Neural crest cell (in vitro differentiated cells): ENCODE measurements at places on chromosomes 6 and 20.

DNA sequence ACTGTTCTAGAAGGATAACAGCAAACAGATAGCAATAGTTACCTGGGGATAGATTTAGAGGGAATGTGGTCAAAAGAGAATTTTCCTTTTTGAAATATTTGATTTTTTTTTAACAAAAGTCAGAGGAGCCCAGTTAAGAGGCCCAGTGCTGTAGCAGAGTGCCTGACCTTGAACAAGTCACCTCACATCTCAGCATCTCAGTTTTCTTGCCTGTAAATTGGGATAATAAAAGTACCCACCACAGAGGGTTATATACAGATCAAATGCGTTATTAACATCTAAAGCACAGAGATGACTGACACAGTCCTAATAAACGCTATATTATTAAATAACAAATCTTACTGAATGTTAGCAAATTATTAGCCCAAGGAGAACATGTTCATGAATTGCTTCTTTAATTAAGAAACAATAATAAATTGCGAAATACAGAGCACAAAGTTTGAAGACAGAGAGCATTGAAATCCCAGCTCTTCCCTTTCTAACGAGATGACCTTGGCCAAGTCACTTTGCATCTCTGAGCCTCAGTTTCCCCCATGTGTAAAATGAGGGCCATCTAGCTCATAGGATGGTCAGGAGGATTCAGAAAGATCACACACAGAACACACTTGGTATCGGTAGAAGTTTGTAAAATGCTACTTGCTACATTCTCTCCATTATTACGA lies 35.5 kb downstream of the PTGIS start:
- no peak for DNase-seq

GRCh38 chr6:138714493-138714892 lies 59.1 kb upstream of the CCDC28A start:
- no peak for DNase-seq

GRCh38 chr20:59985164-59985563 lies 26.9 kb downstream of the CDH26 start:
- no peak for DNase-seq

DNA sequence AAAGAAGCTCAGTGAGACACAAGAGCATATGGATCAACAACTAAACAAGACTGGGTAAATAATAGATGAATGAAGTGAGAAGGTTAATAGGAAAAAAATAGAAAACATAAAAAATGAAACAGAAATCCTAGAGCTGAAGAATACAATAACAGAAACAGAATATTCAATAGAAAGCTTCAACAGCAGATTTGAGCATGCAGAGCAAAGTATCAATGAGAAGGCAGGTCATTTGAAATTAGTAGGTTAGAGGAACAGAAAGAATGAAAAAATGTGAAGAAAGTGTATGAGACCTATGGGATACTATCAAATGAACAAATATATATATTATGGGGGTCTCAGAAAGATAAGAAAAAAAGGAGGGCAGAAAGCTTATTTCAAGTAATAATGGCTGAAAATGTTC lies 362.9 kb upstream of the POU3F2 start:
- no peak for DNase-seq
